SW 1271 (cell line): ENCODE measurements at places on chromosomes 13 and 19.

DNA sequence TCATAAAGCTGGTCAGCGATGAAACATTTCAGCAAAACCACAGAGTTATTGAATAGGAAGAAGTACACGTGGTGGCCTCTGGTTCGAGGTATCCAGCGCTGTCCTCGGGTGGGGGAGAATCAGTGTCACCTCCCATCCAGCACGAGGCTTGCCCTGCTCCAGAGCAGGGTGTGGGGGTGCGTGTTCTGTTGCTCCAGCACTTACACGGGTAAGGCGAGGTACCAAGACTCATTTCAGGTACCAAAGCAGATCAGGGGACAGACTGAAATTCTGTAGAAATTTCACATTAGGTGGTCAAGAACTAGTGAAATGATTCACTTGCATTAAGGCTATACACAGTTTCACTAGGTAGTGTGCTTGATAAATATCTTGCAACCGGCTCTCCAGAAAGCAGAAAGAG is 164.2 kb upstream of the SOX1 start:
- DNase-seq: no peak

GRCh38 chr13:97339988-97340749 is 93.8 kb upstream of the RAP2A start:
- DNase-seq: no peak

DNA sequence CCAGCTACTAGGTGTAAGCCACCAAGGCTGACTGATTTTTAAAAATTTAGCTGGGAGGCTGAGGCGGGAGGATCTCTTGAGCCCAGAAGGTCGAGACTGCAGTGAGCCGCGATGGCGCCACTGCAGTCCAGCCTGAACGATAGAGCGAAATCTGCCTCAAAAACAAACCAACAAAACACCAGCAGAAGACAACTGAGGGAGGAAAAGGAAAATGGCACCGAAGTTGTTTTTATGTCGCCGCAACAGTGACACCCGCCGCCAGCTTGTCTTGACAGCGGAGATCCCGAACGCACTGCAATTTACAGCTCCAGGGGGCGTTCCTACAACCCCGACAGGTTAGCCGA is 298 bp upstream of the FAM98C start:
- no peak for DNase-seq

DNA sequence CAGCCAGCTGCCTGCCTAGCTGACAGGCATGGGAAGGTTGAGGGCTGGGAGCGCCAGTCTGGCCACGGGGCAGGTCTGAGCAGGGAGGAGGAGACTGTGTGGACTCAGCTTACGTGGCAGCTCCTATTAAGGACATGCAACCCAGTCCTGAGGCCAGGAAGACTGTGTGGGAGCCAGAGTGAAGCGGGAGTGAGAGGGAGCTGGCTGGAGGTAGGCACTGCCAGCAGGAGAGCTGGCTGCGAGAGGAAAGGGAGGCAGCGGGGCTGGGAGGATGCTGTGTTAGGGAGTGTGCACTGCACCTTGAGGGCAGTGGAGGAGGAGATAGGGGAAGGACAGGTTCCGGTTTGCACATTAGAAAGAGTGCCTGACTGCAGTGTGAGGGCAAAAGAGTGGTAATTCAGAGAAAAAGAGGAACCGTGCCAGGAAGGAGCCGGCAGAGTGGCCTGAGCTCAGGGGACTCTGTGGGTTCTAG is 99.2 kb downstream of the SLC7A1 start:
- no peak for DNase-seq

DNA sequence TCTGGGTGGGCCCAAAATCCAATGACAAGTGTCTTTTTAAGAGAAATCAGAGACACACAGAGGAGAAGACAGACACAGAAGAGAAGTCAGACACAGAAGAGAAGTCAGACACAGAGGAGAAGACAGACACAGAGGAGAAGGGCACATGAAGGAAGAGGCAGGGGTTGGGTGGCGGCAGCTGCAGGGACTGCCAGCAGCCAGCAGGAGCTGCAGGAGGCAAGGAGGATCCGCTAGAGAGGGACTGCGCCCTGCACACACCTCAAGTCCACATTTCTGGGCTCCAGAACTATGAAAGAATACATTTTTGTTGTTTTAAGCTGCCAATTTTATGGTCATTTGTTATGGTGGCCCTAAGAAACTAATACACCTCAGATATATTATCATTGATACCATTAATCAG is 140.6 kb downstream of the ZIC5 start:
- DNase-seq: no peak

DNA sequence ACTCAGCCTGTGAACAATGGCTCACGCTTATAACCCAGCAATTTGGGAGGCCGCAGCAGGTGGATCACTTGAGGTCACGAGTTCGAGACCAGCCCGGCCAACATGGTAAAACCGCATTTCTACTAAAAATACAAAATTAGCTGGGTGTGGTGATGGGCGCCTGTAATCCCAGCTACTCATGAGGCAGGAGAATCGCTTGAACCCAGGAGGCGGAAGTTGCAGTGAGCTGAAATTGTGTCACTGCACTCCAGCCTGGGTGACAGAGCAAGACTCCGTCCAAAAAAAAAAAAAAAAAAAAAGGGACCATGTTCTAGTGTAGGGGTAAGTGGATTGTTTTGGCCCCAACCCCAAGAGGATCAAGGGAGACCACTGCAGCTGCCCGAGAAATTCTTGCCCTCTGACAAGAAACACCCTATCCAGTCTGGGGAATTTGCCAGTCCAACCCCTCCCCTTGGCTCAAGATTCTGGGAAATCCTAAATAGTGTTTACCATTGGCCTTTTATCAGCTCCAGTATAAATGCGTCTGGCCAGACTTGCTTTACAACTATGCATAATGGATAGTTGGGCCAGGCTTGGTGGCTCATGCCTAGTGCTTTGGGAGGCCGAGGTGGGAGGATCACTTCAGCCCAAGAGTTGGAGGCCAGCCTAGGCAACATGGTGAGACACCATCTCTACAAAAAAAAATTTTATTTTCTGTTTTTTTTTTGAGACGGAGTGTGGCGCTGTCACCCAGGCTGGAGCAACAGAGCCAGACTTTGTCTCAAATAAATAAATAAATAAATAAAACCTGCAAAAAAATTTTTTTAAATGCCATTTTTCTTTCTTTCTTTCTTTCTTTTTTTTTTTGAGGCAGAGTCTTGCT is 5.1 kb upstream of the DHDH start:
- no peak for DNase-seq

- no peak for DNase-seq
Observed at GRCh38 chr13:28401303-28402056, 93.4 kb downstream of the FLT1 start.
